Esophagus muscularis mucosa (tissue), 4 donors: ENCODE measurements at places on chromosomes 4 and X. TPM values are rescaled to one million over a fixed set of nuclear protein-coding genes. Genes with fewer than 3 reads are reported as not detected.

HMGN5 gene
- 2.9 TPM for total RNA-seq

- no peak for DNase-seq
Observed at GRCh38 chr4:89256203-89256800, 51.3 kb downstream of the GPRIN3 start.

- DNase-seq = no peak
Observed at GRCh38 chr4:23876418-23877089, 13.3 kb downstream of the PPARGC1A start.

ELK1 gene
- total RNA-seq = 25.8 TPM

RNF4 gene
- 33.2 TPM for total RNA-seq

DNA sequence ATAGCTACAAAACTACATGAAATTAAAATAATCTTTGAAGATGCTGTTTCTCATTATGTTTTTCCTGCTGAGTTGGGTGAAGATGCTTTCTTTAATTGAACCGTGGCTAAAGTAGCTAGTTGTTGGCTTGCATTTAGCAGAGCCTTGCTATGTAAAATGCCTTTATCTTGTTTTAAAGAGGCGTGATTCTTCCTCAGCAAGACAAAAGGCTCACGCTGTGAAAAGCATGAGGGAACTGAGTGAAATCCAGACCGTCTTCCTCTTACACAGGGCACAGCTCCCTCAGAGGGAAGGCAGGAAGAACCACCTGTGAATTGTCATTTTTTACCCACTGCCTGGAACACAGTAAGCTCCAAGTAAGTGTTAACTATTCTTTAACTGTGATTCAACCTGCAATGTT lies 39.0 kb upstream of the ZNF518B start:
- DNase-seq = no peak

DNA sequence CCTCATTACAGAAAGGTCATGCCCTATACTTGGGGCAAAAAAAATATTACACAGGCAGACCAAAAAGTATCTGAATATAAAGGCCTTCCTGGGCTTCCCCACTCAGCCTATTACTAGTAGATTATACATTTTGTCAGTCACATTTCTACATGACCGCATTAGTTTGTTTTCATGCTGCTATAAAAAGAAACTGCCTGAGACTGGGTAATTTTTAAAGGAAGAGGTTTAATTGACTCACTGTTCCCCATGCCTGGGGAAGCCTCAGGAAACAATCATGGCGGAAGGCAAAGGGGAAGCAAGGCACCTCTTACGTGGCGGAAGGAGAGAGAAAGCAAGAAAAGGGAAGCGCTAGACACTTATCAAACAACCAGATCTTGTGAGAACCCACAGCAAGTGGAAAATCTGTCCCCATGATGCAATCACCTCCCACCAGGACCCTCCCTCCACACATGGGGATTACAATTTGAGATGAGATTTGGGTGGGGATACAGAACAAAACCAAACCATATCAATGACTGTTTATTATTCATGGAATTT lies 1312.0 kb downstream of the PCDH7 start:
- no peak for DNase-seq

- DNase-seq = no peak
Observed at GRCh38 chr4:153001626-153002025, 65.5 kb downstream of the FHDC1 start.

XAGE2 gene
- total RNA-seq = not detected

PRKG2 gene
- 11.2 TPM for total RNA-seq

GRCh38 chr4:47490550-47490949 lies 5.5 kb downstream of the ATP10D start:
- DNase-seq = no peak

NR0B1 gene
- total RNA-seq = not detected

- DNase-seq = no peak
Observed at GRCh38 chrX:9291629-9292028, 173.2 kb upstream of the TBL1X start.

DNA sequence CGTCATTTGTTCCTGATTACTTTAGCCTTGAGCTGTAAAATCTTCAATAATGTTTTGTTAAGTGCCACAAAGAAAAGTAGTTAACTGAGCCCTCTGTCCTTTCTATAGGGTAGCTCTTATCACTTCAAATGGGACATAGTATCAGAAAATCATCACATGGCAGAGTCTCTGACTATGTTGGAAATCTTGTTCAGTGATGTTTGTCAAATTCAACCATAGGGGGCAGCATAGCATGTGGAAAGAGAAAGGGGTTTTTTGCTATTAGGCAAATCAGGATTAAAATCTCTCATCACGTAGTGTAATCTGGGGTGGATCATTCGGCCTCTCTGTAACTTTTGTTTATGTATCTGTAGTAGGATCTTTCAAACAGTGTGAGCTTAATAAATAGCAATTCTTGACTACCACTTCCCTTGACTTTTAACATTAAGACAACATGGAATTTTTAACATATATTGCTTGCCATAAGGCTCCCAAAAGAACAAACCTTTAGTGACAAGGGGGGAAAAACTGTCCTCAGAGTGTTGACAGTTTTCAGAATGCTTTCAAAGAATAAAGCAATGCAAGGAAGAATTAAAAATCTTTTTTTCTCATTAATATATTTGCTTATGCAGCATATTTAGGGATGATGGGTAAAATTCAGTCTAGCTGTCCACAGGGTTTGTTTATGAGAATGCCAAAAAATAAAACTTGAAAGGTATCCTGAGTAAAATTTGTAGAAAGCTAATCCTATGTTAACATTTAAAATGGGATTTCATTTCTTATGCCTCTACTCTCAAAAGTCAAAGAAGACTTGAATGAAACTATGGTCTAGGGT lies 127.2 kb downstream of the FBXW7 start:
- DNase-seq = no peak

ITGB1BP2 gene
- total RNA-seq = 35.7 TPM

GRCh38 chrX:129957241-129958082 lies 25.0 kb upstream of the BCORL1 start:
- DNase-seq = no peak

GABRA4 gene
- total RNA-seq = under 0.01 TPM

ETNPPL gene
- total RNA-seq = not detected

DNA sequence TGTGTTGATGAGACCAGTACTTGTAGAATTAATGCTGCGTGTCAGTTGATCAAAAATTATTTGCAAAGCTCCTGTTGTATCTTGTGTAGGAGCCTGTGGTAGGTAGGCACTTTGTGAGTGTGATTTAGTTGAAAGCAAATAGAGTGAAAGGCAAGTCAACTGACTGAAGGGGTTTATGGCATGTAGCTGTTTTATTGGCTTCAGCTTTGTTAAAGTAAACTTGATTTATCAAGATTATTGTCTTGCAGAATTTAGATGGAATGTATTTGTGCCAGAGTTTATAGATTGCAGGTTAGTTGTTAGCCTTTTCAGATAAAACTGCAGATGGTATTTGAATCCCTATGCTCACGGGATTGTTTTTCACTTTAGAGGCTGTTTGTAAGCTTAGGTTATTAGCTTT lies 128.0 kb downstream of the FRAS1 start:
- DNase-seq = no peak

DNA sequence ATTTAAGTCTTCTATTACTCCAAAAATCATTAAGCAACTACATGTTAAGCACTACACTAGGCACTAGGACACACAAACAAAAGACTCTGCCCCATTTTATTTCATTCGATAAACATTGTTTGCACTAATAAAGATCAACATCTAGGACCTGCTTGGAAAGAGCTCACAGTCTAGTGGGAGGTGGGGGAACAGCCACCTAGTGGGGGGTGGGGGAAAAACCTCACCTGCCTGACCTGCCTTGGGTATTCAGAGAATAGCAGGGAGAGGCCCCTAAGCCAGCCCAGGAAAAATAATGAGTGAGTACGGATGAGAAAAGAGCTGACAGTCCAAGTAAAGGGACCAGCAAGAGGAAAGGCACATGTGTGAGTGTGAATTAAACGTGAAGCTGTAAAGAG lies 52.2 kb downstream of the PRDM5 start:
- DNase-seq = no peak

DNA sequence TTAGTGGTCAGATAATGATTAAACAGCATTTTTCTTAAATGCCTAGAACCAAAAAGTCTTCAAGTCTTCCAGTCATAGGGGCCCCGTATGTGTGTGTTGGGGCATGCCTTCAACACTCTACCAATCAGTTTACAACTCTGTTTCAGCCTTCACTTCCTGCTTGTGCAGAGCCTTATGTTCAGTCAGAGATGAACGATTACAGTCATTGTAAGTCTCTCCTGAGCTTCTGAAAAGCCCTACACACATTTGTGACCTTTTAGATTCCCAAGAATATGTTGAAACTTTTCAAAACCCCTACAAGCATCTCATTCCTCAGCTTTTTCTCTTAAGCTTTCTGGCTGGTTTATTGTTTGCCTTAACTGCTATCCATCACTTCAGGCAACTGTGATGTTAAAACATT lies 591.2 kb downstream of the ZNF674 start:
- no peak for DNase-seq

NXF2 gene
- total RNA-seq = not detected

- no peak for DNase-seq
Observed at GRCh38 chr4:92501456-92501855, 197.7 kb downstream of the GRID2 start.

- no peak for DNase-seq
Observed at GRCh38 chr4:152886201-152886600, 49.9 kb upstream of the FHDC1 start.

ZDHHC15 gene
- total RNA-seq = 3.4 TPM

DNA sequence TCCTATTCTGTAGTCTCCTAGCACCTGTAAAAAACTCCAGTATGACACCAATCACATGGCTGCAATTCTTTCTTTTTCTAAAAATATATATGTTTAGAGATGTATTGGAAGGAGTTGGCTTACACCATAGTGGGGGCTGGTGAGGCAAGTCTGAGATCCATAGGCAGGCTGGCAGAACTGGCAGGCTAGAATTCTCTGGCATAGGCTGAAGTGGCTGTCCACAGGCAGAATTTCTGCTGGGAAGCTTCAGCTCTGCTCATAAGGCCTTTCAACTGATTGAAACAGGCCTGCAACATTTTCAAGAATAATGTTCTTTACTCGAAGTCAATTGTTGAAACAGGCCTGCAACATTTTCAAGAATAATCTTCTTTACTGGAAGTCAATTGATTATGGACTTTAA lies 37.0 kb downstream of the FGF2 start:
- DNase-seq = no peak

GRCh38 chr4:39846705-39847104 lies 131.0 kb downstream of the PDS5A start:
- DNase-seq = no peak

DNA sequence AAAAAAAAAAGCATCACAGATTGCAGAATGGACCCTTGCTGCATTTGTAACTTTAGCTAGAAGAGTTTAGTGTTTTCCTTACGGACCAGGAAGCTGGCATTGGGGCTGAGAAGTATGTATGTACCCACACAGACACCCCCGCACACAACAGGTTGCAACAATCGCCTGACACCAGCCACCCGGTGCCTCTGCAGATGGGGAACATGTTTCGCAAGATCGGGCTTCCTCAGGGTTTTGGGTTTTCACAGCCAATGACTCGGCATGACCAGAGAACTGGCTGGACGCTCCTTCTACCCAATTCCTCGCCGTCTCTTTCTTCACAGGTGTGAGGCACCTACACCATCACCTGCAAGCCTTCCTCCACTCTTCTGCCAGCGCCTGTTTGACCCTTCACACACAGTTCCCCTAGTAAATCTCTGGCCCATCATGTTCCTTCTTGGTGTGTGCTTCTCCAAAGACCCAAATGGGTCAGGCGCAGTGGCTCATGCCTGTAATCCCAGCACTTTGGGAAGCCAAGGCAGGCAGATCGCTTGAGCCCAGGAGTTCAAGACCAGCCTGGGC lies 70.4 kb downstream of the DHRSX start:
- DNase-seq = no peak

GRCh38 chr4:66639361-66639760 lies 905.9 kb downstream of the CENPC start:
- DNase-seq = no peak
